ENCODE measurements at places on chromosomes 1 and 21. TPM values are rescaled to one million over a fixed set of nuclear protein-coding genes. Genes with fewer than 3 reads are reported as not detected.

Gene FH
- total RNA-seq = 125 TPM

Gene RHCE
- 0.33 TPM for total RNA-seq

Gene TMEM222
- total RNA-seq = 41.2 TPM

Gene SIM2
- total RNA-seq = under 0.01 TPM

Gene HSD3B1
- not detected for total RNA-seq

All from vein endothelial cell (primary cell).